Fibroblast of skin of left quadriceps (primary cell): ENCODE measurements at places on chromosomes 7 and 10.
A peak's percentile ranks its signal among the peaks of the same experiment; 100 is the strongest.

DNA sequence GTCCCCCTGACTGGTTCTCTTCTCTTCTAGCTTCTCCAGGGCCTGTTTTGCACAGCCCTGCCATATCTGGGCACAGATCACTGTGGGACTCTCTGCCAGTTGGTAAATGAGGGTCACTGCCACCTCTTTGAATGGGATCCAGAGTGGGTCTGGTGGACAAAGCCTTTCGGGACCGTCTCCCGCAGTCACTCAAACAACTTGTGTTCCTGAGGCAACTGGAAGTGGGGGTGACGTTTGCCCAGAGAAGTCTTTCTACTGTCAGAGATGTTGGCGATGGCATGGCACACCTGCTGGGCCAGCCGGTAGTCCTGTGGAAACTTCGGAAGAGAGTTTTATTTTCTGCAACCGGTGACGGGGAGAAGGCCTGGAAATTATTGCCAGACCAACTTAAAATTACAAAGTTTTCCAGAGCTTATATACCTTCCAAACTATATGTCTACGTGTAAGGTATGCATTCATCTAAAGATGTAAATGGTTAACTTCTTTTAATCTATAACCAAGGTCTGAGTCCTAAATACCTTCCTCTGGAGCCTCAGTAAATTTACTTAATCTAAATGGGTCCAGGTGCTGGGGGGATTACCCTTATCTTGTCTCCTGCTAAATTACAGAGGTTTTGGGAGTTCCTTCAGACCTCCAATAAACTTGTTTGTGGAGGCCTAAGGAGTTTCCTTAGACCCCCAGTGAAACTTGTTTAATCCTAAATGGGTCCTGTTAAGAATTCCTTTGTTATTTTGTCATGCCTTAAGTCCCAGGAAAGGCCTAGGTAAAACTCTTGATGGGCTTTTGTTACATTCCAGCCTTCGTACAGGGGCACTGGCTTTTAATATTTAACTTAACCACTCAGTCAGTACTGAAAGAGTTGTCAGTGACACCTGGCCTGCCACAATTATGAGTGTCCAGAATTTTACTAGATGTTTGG lies 94.0 kb downstream of the NPSR1 start:
- DNase-seq: no peak

DNA sequence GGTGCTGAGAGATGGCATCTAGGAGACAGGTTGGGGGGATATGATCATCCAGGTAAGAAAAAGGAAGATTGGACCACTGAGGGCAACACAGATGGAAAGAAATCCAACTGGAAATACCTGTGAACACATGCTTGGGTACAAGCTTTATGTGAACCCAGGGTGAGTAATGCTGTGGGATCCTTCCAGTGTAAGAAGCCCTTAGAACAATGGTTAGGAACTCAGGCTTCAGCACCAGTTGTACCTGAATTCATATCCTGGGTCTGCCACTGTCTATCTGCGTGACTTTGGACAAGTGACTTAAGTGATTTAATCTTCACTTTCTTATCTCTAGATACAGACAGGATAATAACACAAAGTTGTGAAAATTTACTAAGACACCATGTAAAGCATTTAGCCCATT lies 131.0 kb downstream of the ST7 start:
- DNase-seq: no peak

DNA sequence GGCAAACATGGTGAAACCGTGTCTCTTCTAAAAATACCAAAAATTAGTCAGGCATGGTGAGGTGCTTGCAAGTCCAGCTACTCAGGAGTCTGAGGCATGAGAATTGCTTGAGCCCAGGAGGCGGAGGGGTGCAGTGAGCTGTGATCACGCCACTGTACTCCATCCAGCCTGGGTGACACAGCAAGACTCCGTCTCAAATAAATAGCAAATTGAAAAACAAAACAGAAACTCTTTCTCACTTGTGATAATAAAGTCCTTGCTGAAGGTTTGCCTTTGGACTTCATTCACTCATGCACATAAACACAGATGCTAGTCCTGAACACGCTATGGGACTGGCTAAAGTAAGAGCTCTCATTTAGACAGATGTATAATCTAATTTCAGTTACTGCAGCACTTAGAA lies 37.6 kb downstream of the ANK3 start:
- no peak for DNase-seq

GRCh38 chr10:106571192-106571946 lies 593.1 kb downstream of the SORCS1 start:
- peak; percentile 43 for DNase-seq

DNA sequence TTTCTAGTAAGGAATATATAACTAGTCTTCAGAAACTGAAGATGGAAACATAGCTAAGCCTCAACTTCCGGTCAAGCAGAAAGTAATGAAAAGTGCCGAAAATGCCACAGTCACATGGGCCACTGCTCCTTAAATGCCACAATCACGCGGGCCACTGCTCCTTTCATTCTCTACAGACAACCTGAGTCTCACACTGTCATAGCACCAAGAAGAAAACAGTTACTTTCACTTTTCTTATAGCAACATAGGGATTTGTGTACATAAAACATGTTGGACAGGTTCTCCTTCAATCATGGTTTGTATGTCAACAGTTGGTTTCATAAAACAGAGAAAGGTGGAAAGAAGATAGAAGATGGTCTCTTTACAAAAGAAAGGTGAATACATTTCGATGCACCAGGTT lies 48.6 kb upstream of the NOBOX start:
- no peak for DNase-seq

- no peak for DNase-seq
Observed at GRCh38 chr7:128944487-128945236, 6.9 kb downstream of the IRF5 start.

GRCh38 chr7:119452401-119452800 lies 820.6 kb upstream of the KCND2 start:
- no peak for DNase-seq

GRCh38 chr10:128044961-128045832 lies 81.0 kb downstream of the MKI67 start:
- no peak for DNase-seq

DNA sequence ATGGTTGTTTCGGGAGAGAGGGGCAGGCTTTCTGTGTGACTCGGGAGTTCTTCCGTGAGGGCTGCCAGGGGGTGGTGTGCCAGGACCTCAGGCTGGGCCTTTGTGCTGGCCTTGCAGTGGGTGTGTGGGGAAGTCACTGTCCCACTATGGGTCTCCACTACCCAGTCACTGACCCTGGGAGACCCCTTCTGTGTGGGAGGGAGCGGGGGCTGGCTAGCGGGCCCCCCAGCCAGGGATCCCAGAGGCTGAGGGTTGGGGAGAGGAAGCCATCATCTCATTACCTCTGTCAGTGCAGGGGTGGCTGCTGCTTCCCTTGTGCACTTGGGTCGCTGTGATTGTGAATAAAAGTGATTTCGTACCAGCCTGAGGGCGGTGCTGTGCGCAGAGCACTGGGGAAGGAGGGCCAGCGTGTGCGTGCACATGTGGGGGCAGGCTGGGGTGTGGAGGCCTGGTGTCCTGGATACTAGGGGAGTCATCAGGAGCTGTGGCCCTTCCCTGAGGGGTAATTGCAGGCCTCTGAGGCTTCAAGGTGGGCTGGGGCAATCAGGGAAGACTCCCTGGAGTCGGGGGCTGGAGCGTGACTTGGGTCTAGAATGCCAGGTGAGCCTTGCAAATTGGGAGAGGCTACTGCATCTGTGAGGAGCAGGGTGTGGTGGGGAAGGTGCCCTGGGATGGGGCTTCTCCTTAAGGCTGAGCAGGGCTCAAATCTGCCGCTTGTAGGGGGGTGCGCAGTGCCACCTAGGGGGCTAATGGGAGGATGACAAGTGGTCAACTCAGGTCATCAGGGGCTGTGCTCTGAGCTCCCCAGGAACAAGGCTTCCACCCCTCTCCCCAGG lies 98.9 kb downstream of the NEURL1 start:
- no peak for DNase-seq

GRCh38 chr7:12389089-12389700 lies 14.5 kb downstream of the VWDE start:
- peak; percentile 48 for DNase-seq

DNA sequence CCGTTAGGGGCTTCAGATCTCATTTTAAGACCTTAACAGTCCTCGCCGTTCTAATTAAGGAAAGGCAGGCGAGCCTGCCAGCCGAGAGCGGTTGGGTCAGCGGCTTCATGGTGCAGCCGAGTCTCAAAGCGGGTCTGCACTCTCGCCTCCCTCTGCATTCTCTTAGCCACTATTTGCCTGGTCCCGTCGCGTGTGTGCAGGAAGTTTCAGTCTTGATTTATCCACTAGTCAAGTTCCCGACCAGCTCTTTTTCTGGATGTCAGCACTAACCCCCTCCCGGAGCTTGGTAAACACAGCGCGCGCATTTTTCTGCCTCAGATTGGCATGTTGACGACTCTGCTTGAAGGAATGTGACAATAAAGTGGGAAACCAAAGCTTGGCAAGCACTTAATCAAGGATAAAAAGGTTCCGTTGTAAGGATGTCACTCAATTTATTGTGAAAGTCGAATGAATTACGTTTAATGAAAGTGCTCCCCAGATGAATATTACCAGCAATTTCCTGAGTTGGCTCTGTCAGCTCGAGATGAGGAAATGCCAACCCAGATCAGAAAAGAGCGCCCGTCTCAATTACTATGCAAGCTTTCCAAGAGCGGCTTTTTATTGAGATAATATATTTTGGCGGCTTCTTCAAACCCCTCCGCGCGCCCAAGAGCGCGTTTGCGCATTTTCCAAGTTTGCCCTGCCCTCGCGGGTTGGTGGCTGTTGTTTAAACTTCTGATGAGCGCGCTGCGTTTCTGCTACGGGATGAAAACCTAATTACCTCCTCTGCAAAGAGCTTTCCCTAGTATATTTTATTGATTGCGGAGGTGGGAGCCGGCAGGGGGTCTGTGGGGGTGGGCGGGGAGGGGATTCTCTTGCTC lies 7.9 kb downstream of the NXPH1 start:
- no peak for DNase-seq

DNA sequence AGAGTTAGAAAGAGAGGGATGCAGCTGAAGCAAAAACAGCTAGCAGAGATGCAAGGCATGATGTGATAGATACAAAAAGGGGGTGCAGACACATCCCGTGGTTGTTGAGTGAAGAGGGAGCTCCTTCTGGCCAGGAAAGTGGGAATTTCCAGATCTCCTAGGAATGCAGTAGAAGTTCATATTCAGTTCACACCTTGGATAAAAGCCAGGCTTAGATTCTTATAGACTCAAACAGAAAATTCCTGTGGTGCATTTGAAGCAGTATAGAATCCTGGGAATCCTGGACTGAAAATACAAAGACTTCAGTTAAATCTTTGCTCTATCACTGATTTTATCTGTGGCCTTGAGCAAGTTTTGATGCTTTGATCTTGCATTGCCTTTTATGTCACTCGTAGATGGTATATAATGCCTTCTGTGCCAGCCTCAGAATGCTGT lies 33.9 kb downstream of the SGPL1 start:
- DNase-seq: peak; percentile 92

GRCh38 chr10:63767138-63767801 lies 246.1 kb downstream of the REEP3 start:
- DNase-seq: peak; percentile 72

GRCh38 chr7:131546583-131547141 lies 9.8 kb downstream of the PODXL start:
- no peak for DNase-seq

- no peak for DNase-seq
Observed at GRCh38 chr7:100627238-100627549, 14.2 kb downstream of the TFR2 start.

DNA sequence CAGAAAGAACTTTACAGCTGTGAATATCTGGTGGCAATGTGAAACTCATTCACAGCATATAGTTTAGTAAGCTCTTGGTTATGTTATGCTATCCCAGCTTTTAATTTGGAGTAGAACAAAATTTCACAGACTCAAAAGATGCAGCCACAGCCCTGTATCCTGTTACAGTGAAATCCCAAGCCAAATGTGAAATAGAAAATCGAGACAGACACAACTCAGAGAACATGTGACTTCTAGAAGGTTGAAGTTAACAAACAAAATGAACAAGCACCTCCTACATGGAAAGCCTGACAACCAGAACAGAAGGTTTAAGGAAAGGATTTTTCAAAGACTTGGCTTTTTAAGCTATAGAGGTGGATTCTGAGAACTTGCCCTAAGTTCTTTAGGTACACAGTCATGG lies 39.6 kb downstream of the JAZF1 start:
- no peak for DNase-seq
